Hepatic stellate cell (primary cell): ENCODE measurements at places on chromosomes 7 and 10.

DNA sequence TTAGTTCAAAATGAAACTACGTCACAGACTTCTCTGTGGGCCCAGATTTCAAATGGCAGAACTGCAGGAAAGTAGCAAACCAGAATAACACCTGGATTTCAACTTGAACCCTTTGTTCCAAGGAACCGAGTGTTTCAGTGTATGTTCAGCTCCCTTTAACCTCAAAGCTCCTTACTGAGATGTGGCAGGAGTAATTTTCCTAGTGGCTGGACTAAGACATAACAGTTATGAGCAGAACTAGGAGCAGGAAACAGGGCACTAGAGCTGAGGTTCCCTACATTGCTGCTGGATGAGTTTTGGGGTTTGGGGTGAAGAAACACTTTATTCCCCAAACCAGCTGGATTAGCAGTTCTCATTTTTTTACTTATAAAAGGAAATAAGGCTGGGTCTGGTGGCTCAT, 50.1 kb downstream of the NSUN6 start:
- no peak for DNase-seq

DNA sequence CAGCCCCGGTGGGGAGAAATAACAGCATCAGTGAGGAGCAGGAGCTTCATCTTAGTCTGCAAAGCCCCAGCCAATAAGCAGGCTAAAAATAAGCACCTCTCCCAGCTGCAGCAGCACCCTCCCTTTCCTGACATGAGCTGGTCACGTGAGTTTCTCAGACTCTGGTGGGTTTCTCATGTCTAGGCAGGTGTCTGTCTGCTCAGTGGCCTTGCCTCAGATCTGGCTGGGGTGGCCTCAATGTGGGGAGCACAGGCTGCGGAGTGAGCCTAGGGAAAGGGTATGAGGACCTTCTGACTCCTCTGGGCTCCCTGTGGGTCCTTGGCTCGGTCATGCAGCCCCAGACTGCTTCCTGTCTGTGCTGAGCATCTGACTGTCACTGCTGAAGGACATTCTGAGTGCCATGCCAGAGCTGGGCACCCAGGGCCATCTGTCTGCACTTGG, 81.6 kb upstream of the LRRC4 start:
- no peak for DNase-seq

DNA sequence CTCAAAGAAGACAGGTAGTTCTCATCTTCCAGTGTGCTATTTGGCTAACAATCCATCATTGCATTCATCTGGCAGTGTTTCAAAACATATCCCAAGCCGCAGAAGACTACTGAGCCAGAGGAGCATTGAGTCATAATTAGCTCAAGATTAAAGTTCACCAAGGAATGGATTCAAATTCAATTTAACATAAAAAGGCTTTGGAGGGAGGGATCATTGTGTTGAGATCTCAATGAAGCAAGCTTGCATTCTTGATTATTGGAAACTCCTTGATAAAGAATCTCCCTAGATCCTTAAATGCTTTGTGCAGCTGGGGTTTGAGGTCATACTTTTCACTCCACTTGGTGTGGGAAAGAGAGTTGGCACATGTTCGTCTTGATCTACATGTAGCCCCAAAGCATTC, 142.8 kb upstream of the SEMA3A start:
- no peak for DNase-seq

DNA sequence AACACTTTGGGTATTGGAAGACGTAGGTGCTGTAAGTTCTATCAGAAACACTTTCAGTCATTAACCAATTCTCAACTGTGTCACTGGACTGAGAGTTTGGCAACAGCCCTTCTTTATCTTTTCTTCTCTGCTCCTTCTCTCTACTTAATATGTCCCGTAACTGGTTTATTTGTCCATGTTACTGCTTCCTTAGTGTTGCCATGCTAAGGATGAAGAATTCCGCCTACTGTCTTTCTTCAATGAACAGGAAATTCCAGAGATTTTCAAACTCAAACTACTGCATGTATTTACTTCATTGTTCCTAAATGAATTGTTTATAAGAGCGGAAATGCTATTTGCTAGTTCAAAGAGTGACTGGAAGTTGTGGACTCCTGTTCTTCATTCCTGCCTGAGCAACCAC, 143.7 kb downstream of the TAX1BP1 start:
- no peak for DNase-seq

GRCh38 chr7:74633451-74633921, 24.0 kb upstream of the GTF2I start:
- DNase-seq = no peak

- no peak for DNase-seq
These were observed 15.8 kb upstream of the DUSP5 start for GRCh38 chr10:110481919-110482318.

GRCh38 chr7:149109969-149110368, 16.2 kb downstream of the ZNF425 start:
- DNase-seq = no peak

DNA sequence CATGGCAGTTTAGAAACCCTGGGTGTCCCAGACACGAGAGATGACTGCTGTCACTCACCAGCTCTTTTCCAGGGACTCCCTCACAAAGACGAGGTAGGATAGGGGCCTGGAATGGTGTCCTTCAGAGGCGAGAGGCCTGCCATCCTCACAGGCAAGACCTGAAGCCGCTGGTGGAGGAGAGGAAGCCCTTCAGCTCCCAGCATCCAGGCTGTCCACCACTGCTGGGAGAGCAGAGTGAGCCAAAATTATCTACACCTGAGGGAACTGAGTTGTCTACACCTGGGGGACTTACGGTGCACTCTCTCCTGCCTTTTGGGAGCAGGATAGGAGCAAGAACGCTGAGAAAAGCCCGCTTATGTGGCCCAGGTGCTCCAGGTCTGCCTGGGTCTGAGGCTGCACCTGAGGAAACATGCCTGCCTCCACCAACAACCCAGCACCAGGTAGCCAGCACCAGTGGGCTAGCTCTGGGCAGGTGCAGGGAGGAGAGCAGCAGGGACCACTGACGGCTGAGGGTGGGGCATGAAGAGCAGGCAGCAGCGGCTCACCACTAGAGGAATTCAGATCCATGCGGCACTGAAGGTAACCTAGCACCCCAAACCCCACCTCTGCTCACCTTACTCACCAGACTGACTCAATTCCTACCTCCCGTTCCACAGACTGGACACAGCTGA, 357.2 kb downstream of the SH2D4B start:
- DNase-seq = no peak

DNA sequence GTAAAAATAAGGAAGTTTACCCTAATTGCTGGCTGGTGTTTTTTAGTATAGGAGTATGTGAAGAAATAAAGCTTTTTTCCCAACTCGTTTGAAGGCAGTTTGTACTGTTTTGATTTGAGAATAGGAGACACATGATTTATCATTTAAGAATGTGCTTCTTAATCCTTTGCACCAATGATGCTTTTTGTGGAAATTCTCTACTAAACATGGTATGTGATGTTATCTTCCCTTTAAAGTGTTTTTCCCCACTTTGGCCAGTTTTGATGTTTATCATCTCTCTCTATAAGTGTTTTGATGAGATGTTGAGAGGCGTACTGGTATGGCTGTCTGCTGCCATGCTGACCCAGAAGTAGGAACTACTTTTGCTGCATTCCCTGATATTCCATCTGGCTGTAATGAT, 85.1 kb downstream of the SUGCT start:
- peak; percentile 53 for DNase-seq

DNA sequence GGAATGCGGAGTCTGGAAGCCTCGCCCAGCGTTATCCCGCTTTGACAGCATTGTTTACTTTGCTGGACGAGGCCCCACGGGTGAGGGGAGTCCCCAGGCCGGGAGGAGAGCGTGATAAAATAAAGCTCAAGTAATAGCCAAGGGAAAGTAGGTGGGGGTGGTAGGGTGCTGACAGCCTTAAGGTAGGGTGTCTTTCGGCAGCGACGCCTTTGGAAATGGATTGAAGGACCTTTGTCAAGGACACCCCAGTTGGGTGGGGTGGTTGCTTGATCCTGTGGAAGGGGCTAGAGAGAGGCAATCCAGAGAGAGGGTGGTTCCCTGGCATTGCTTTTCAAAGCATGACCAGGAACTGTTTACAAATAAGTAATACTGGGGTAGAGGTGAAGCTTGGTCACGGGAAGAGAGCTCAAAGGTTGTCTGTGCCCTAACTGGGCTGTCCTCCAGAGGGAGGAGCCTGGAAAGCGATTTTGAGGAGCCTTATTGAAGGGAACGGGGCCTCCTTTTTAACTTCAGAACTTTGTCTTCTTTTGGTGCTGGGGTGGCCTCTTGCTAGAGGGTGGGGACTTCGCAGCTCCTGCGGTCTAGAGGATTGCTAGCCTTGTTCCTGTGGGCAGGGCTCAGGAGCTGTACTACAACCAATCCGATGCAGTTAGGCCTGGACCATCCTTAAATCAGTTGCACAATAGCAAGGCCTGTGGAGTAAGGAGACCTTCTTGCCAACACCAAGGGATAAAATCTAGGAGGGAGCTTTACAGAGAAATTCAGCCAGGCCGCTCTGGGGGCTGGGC, 1.3 kb downstream of the EIF4EBP2 start:
- peak; percentile 86 for DNase-seq

DNA sequence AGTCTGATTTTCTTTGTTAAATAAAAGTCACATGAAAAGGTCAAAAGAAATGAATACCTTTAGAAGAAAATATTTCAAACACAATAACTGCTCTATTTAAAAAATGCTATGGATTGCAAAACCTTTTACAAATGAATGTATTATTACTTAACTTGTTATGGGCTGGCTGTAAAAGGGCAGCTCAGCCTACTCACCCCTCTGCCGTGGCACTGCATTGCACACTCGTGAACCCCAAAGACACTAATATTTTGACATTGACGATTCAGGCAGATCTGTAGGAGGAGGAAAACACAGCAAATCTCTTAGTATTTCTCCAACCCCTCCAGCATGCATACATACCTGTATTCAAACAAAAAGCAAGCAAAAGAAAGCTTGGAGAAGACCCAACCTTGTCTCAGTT, 149.5 kb downstream of the FANK1 start:
- no peak for DNase-seq

- no peak for DNase-seq
These were observed 6.6 kb downstream of the GCC1 start for GRCh38 chr7:127578711-127579275.

- DNase-seq = peak; percentile 87
These were observed 11.7 kb upstream of the PRDX3 start for GRCh38 chr10:119190353-119190752.

GRCh38 chr7:69966766-69967591, 368.7 kb downstream of the AUTS2 start:
- no peak for DNase-seq

DNA sequence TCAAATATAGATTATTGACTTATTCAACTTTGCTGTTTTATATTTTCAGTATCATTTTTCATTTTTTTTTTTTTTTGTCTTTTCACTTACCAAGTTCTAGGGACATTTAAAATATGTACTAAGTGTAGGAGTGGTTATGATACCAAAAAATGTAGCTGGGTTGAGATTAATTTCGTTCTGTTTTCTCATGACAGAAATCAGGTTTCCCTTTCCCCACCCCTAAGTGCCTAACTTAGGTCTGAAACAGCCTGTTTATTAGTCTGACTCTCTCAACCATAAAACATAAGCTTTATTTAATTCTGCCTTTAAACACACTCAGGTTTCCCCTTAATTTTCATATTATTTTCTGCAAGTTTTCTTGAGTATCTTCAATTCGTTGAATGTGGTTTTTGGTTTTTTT, 22.1 kb downstream of the TMEM106B start:
- no peak for DNase-seq

- peak; percentile 85 for DNase-seq
These were observed at the start of gene TWIST1 for GRCh38 chr7:19117091-19117869. TSS of gene TWIST1 (minus strand) at chr7:19117636. CDS start at chr7:19117321, 315 bp downstream.

GRCh38 chr10:92809840-92810239, 38.5 kb upstream of the EXOC6 start:
- DNase-seq = no peak

GRCh38 chr10:22253580-22253882, 35.7 kb upstream of the EBLN1 start:
- DNase-seq = no peak

- no peak for DNase-seq
These were observed 154.9 kb downstream of the ATE1 start for GRCh38 chr10:121772884-121773283.

DNA sequence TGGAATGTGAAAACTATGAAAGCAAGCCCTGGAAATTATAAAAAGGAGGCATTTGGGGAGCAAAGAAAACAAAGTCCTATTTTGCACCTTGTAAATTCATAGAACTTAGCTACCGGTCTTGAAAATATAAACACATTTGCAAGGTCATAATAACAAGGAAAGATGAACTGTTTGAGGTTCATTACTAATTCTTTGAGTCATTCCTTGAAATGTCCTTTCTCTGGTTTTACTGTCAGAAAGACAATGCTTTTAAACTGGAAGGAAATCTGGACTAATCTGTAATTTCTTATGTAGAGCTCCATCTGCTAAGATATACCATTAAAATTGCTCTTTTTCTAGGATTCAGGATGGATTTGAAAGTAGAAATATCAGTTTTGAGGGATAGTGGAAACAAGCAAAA, 1.4 kb downstream of the ERLIN1 start:
- no peak for DNase-seq

GRCh38 chr7:54878339-54878738, 119.3 kb upstream of the SEC61G start:
- no peak for DNase-seq

GRCh38 chr10:110845756-110846620, 25.7 kb upstream of the PDCD4 start:
- no peak for DNase-seq

DNA sequence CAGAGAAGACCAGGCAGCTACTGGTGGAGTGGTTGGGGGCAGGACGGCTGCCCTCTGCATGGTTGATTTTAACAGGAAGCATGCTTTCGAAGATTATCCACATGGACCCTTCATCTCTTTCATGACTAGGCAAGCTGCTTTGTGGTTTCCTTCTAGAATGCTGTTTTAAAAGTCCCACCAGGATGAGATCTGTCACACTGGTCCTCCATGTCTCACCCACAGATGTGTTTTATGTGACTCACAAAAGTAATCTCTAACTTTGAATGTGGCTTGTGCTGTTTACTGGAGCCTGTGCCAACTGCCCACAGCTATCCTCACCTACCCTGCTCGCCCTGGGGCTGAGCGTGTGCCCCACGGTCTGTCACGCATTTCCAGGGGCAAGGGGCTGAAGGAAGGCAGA, 188.8 kb downstream of the GFRA1 start:
- DNase-seq = no peak

DNA sequence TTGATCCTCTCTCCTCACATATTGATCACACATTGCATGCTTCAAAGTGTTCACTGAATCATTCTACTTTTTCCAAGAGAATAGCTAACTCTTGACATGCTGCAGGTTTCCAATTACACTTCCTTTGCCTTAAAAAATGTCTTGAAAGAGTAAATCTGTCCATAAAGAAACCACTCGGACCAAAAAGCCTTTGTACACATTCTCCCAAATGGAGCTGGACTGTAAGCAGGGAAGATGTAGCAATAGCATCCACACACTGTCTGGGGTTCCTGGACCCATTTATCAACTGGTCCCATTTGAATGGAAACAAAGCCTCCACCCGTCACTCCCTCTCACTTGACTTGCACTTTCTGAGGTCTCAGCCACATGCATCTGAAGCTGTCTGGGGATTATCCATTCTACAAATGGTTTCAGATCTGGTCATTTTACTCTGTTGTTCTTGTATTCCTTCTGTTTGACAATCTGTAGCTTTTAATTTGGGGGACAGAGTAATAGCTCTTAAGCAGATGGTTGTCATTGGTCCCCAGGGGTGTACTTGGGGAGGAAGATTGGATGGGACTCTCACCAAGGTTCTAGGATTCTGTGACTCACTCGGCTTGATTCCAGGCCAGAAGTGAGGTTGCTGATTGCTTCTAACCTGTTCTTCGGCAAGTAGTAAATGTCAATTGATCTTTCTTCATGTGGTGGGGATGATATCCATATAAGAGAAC, 203.5 kb downstream of the HIBADH start:
- peak; percentile 28 for DNase-seq

GRCh38 chr7:17685141-17685540, 255.2 kb downstream of the SNX13 start:
- DNase-seq = no peak
